Midbrain (tissue), 1 donor: ENCODE measurements at places on chromosomes 4 and X.

DNA sequence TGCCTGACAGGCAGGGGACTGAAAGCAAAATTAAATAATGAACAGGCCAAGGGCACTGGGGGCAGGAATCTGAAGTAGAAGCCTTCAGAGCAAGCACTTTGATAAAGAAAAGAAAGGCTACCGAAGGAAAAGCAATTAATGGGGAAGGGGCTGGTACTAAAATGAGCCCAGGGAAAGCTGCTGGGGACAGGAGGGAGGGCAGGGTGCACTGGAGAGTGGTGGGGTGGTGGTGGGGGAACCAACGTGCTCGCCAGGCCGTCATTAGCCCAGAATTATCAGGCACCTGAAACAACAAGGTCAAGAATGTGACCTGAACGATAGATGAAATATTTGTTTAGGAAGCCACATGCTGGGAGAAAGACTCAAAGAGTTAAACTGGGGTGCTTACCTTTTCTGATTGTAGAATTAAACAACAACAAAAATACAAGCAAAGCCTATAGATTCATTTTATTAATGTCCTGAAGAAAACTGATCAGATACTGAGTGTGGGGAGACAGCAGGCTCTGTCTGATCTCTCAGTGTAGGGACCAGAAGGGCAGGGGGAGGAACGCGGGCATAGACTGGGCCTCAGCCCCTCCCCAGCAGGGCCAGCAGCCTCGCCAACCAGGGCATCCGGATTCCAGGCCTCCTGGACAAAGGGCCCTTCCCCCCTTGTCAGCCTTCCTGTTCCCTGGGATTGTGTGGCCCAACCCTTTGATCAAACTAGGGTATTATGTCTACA is 239.7 kb upstream of the KLF3 start:
- DNase-seq: no peak

GRCh38 chrX:41452565-41453356 is 5.6 kb downstream of the NYX start:
- no peak for DNase-seq

DNA sequence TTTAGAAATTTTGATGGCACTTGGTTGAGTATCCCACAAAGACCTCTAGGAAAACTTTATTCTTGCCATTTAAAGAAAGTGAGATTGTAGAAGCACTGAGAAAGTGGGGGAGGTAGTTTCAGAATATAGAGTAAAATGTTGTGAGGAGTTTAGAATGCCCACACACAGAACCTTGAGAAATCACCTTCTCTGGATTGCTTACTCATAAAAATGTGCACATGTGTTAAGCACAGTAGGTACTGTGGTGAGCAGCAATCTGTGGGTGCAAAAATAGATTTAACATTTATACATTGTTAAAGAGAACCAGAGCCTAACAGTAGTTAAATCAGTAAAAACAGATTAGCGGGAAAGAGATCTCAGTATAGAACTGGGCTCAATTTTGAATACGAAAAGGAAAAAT is 201.2 kb upstream of the NWD2 start:
- no peak for DNase-seq

DNA sequence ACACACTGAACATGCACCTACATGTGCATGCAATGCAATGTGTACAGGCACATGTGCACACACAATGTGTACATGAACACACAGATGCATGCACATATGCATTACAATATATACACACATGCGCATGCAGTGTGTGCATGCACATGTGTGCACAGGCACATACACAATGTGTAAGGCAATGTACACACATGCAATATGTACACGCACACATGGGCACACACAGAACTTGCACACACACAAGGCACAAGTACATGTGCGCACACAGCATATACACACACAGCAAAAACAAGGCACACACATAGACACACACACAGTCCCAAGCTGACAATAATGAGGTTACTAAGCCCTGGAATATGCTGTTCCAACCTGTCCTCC is 76.3 kb downstream of the EVC2 start:
- no peak for DNase-seq

DNA sequence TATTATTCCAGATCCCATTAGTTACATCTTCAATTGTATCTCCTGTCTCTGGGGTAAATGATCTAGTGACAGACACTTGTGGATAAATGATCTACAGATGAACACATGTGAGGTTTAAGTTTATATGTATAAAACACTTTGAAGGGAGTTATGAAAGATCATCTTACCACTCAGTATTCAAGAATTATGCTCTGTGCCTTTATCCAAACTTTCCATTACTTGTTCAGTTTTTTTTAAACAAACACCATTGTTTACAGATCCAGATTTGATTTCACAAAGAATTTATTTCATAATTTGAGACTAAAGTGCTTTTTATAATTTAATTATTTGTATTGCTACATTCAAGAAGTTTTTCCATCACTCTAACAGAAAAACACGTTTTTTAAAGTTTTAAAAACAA is 142.5 kb downstream of the HHIP start:
- DNase-seq: no peak

GRCh38 chr4:122700178-122700725 is 32.3 kb upstream of the BBS12 start:
- DNase-seq: no peak

- DNase-seq: no peak
Observed at GRCh38 chr4:143643399-143643798, 57.1 kb downstream of the FREM3 start.

- no peak for DNase-seq
Observed at GRCh38 chr4:162422312-162422711, 258.5 kb upstream of the FSTL5 start.

DNA sequence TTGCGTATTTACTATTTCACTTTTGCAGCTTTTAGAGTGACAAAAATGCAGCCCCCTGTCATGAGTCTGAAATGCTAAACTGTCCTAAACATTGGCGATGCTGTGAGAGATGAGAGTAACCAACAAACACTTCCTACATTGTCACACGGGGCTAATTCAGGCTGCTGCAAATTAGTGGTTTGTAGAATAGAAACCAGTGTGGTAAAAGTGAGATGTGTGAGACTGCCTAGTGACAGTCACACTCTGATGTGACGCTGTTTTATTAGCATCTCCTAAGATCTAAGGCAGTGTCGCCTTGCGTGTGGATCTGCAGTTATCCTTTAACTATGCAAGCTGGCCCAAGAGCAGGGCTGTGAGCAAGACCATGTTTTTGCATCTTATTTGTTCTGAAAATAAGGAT is 800.2 kb upstream of the TENM3 start:
- no peak for DNase-seq

DNA sequence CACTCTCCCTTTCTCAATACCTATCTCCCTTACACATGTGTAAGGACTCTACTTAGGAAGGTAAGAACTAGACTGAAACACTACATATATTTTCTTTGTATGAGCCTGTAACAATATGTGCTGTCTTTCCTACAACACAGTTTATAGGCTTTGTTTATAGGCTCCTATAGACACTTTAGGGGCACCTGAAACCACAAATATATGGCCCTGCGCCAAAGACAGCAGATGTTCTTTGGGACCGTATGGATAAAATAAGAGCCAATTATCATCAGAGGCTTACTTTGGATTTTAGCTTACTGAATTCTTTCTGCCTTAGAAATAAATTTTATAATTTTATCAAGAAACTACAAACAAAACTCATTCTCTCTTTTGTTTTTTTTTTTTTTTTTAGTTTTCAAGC is 16.6 kb upstream of the CXCL3 start:
- DNase-seq: no peak

DNA sequence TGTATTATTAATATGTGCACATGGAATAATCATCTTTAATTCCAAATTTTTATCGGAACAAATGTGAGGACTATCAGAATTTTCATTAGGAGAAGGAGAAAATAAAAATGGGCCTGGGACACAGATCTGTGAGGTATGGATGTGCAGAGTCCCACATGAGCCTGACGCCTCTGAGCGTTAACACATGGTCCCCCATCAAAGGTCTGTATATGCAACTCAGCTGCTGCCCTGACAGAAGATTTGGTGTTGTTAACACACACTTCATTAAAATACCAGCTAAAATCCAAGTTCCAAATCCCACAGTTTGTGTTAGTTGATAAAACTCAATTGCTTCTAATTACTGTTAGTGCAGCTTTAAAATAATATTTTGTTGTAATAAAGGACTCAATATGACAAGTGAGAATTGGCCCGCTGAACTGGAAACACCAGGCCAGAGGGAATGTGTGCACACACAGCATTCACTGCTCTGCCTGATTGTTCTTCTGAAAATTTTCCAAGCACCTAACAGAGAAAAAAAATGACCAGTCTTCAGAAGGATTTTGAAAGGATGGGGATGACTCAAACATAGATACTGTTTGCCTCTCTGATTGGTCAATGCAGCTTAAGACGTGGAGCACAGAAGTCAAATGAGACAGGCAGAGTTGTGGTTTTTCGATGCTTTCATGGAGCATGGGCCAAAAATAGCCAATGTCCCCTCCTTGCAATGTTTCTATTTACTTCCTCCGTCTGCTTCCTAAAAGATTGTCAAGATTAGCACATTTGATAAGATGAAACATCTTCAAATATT is 266.6 kb downstream of the NKX6-1 start:
- no peak for DNase-seq

DNA sequence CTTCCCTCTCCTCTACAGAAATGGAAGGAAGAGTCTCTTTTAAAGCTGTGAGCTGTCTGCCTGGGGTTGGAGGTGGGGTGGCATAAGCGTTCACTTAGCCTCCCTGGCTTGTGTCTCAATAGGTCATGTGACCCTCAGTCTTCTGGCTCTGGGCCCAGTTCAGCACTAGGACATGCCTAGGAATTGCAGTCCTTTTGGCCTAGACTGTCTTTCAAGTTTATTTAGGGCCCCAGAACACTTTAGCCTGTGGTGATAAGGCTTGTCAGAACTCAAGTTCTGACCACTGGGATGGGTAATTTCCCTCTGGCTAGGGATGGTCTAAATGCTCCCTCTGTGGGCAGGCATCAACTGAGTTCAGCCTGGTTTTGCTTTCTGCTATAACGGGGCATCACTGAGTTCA is 34.3 kb upstream of the ARMCX4 start:
- DNase-seq: no peak

- DNase-seq: no peak
Observed at GRCh38 chr4:147793569-147794313, 61.9 kb downstream of the ARHGAP10 start.

DNA sequence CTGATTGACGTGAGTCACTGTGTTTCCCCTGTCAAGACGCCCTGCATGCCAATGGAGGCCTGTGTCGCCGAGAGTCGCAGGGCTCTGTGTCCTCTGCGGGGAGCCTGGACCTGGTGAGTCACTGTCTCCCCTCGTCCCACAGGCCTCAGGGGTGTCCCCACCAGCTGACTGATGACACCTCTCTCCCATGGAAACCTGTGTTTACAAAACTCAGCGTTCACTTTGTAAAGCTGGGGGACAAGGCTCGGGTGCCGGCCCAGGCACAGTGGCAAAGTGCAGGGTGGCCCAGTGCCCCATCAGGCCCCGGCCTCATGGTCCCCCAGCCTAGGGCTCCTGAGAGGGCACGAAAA is 21.2 kb upstream of the HGFAC start:
- DNase-seq: no peak

- peak; percentile 66 for DNase-seq
Observed at GRCh38 chr4:88524171-88524570, 595 bp upstream of the PYURF start.

GRCh38 chr4:173167758-173168395 is 734 bp upstream of the GALNT7 start:
- DNase-seq: no peak

DNA sequence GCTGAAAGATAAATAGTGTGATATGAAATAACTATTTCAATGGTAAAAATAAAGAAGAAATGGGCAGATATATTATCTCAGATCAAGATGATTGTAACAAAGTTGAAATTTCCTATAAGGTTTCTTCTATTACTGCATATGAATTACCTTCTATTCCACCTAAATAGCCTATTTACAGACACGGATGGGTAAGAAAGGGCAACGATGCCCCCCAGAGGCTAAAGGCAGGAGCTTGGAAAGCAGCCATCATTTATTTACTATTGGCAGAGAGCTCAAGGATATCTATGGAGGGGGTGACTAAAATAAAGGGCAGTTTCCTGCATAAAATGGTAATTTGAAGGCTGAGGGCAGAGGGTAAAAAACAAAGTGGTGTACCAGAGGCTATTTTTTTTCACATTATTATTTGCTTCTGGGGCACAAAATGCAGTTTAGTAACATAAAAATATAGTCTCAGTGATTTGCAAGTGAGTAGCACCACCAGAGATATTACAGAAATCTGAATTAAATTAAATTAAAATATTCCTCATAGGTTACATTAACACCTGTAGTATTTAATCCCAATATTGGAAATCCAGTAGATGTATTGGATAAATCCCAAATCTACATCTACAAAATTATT is 123.1 kb downstream of the BTC start:
- DNase-seq: peak; percentile 8

DNA sequence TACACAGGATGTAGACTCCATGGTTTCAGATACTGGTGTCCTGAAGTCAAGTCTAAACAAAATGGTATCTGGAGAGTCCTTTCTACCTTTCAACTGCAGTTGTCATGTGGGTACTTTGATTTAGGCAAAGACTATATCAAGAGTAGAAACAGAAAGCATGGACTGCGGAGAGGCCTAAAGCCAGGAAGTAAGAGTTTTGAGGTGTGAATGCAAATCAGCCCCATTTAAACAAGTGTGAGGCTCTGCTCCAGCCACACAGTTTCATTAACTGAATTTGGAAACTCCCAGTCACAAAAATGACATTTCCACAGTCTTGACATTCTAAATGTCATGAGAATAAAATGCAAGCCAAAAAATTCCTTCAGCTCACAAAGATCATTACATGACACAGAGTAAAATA is 87.2 kb upstream of the MCF2 start:
- no peak for DNase-seq

GRCh38 chr4:156672492-156673305 is 298.9 kb downstream of the PDGFC start:
- peak; percentile 14 for DNase-seq

- no peak for DNase-seq
Observed at GRCh38 chr4:158068068-158068467, 104.8 kb downstream of the GASK1B start.

DNA sequence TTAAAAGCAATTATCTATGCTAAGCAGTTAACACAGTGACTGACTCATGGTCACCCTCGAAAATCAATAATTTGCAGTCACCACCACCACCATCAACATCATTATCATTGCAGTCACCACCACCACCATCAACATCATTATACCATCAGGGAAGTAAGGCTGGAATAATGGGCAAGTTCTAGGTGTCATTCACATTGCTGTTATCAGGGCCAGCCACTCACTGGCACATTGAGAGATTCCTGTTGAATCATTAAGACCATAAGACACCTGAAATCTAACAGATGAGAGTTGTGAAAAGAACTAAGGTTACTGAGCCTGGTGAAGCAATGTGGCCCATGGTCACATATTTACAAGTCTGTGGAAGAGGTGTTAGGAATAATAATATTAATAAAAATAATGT is 247.7 kb upstream of the BOD1L1 start:
- DNase-seq: no peak

- no peak for DNase-seq
Observed at GRCh38 chr4:140395668-140396067, 22.2 kb downstream of the SCOC start.
